ENCODE measurements at places on chromosomes 12 and 14.

- no peak for DNase-seq
Measured at GRCh38 chr12:46590991-46591703, 218.6 kb upstream of the SLC38A2 start.

- DNase-seq: no peak
Measured at GRCh38 chr12:84814664-84815245, 97.8 kb downstream of the SLC6A15 start.

GRCh38 chr12:27194644-27195043 lies 49.4 kb upstream of the STK38L start:
- no peak for DNase-seq

DNA sequence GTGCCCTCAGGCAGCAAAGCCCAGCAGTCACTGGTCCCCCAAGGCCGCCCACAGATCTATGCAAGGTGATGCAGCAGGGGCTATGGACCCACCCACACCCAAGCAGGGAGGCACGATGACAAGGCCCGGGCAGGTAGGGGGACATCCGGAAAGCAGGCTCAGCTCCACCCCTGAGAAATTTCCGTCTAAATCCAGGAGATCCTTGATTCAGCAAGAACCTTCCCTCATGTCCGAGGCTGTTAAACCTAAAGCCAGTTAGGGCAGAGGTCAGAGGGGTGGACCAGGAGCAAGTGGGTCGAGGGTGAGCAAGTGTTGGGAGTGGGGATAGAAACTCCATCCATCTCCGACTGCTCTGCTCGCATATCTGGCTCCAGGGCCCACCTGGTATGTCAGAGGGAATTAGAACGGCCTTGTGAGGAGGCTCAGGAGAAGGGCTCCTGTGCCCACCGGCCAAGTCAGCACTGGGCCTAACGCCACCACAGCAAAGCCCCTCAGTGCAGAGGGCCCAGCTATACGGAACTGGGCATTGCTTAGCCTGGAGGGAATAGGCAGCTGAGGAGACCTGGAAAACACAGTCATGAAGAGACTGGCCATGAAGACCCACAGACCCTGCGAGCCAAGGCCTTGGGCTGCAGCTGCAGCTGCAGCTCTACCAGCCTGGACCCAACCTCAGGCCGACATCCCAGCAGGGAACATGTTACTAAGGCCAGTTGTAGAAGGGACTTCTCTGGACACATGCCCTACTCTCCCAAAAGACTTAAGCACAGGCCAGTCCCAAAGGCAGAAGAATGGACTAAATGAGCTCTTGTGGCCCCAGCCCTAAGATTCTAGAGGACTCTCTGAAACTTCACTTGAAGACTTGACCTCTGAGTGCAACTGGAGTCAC lies 34.3 kb downstream of the DAD1 start:
- no peak for DNase-seq

DNA sequence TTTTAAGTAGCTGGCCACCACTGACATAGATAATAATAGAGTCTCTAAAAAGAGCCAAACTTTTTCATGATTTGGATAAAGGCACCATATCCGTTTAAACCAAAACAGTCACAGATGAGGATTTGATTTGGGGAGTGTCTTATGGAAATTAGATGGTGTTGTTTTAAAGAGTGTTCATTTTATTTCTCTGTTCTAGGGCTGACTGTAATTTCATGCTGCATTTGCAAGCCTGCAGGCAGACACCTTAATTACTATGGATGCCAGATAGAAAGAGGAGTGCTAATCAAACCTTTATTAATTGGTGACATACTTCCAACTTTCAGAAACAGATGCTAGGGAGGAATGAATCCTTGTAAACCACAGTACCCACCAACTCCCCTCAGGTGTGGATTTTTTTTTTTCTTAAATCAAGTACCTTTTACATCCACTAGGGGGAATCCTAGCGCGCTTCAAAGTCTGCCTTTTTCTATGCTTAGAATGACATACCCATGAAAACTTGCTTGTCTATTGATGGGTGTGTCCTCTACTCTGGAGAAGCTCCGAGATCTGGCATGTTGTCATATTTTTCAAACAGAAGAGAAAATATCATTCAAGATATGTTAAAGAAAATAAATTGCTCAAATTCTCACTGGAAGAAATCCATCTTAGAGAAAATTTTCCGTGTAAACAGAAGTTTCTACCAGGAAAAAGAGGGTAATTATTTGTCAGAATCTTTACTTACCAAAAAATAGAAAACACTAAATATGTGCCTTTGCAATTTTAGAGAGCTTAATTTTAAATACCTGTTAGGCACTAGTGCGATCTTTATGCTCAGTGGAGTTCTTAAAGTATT lies 14.2 kb upstream of the PLXNC1 start:
- no peak for DNase-seq

DNA sequence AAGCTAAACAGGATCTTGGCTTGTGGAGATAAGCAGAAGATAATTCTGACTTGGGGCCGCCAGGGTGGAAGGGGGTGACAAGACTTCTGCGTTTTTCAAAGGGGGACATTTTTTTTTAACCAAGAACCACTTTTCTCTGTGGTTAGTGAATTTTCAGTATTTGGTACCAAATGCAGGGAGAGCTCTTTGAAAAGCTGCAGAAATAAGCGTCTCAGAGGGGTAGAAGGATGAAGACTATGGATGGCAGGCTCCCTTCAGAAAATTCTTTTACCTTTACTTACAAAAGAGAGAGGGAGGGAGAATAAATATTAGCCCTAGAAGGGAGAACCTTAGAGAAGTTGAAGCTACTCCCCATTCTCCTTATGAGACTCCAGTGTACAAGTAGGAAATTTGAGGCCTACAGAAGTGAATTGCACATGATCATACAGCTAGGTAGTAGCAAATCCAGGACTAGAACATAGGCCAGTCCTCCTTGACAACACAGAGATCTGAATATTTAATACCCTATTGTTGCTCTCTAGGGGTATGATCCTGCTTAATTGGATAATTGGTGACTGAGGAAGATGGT lies 840 bp downstream of the MRPL52 start:
- DNase-seq: no peak

DNA sequence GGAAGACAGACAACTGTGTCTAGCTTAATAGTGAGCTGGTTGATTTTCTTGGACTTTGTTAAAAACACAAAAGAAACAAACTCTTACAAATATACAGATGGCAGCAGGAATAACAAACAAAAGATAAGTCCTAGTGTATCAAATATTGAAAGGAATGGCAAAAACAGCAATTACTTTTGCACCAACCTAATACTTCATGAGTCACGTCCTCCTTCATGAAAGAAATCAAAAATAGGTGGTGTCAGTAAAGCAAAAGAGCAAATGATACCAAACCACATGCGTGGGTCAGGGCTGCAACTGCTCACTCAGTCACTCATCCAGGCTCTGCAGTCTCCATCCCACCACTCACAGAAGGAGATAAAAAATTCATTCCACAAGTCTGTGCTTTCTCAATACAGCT lies 11.8 kb downstream of the ATG14 start:
- DNase-seq: no peak

DNA sequence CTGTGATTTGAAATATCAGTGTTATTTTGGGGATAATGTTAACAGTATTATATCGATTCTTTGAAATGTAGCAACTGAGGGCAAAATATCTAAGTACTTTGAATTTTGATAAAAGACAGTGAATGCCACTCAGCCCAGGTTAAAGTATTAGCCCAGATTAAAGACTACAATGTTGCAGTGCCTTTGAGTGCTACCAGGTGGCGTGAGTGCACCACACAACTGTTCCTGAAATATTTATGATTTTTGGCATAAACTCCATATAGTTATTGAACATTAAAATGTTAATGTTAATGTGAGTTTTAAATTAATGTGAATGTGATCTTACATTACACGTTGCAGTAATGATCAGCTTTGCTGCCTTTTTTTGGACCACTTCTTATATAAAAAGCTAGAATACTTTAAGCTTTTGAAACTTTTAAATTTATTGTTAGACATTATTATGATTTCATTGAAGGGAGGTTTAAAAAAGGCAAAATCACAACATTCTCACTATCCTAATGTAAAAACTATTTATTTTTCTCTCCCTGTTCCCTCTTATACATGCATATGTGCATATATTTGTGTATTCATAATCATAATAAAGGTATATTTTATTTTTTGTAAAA lies 22.5 kb downstream of the MRPS35 start:
- DNase-seq: no peak

GRCh38 chr12:114963846-114964245 lies 279.9 kb upstream of the TBX3 start:
- no peak for DNase-seq

GRCh38 chr14:76250302-76250701 lies 98.6 kb downstream of the GPATCH2L start:
- DNase-seq: no peak

DNA sequence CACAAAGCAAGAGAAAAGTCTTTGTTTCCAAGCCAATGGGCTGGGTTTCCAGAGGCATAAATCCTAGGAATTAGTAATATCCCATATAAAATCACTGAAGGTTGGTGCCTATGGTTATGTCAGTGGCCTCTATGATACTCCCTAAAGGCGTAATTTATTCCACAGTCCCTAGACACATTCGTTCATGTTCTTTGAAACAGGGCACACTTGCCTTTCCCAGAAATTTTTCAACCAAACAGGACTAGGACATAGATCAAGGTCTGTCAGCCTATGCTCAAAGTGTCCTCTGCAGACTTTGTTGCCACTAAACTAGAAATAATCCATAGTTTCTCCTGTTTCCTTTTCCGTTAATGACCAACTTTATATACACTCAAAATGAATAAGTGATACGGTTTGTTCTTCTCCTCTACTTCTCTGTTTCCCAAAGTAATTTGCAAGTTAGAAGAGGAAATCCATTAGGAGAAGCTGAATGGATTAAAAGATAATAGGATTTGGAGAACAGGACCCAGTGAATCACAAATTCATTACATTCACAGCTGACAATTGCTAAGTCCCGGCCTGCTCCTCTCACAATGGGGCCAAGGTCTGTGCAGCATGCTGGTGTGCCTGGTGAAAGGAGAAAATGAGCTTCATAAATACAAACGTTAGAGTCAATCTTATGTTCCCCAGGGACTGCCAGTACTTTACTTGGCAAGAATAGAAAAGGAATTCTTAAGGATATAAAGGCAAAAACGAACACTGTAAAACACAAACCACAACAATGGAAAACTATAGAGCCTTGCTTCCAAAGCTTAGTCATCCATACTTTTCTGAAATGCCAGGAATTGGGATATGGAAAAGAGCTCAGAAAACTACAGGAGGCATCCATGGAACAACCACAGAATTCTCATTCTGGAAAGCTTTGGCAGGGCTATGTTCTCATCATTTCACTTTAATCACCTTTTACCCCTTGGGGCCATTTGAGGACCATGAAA lies 966.2 kb downstream of the NRXN3 start:
- DNase-seq: no peak

GRCh38 chr14:38731962-38732361 lies 371.1 kb downstream of the SEC23A start:
- DNase-seq: no peak

DNA sequence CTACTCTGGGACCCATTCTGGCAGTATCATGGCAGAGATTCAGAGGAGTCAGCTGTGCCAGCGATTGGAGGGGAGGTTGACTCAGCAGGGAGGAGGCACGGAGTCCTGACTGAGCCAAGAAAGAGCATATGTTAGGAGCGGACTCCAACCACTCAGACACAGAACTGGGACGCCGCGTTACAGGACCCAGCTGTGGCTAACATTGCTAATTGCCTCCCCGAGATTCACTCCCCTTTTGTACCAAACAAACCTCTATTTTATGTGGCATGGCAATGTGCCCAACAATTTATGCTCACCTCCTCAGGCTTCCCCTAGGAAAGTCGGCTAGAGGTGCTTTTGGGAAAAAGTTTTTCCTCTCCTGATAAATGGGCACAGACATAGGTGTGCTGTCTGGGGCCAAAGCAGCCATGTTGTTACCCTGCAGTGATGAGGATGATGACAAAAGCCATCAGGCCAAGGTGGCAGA lies 15.2 kb upstream of the CLIP1 start:
- peak; percentile 37 for DNase-seq

DNA sequence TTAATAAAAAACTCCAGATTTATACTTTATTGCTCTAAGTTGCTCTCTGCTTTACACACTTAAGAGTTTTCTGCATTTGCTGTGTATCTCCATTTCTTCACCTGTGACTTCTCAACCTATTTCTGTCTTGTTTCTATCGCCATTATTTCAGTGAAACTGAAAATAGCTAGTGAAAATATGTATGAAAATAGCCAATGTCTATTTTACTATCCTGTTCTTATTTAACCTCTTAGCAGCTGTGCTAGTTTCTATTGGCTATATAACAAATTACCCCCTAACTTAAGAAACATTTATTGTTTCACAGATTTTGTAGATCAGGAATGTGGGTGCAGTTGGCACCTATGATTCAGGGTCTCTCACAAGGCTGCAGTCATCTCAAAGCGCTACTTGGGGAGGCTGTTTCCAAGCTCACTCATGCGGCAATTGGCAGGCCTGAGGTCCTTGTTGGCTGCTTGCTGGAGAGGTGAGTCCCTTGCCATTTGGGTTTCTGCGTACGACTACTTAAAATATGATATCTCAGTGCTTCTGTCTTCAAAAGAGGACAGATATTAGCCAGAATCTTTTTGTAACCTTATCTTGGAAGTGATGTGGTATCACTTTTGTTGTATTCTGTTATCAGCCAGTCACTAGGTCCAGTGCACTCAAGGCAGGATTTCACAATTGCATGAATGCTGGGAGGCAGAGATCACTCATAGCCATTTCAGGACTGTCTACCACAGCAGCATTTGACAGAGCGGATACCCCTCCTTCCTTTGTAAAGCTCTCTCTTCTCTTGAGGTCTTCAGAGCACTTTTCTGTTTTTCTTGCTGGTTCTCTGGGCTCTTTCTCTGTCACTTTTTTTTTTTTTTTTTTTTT lies 7.2 kb downstream of the ERC1 start:
- no peak for DNase-seq

GRCh38 chr12:108386709-108387360 lies 47.7 kb upstream of the CMKLR1 start:
- no peak for DNase-seq

GRCh38 chr14:67573228-67574010 lies 26.6 kb downstream of the PIGH start:
- DNase-seq: no peak
